SK-MEL-5 (cell line): ENCODE measurements at places on chromosomes 2 and 18.

DNA sequence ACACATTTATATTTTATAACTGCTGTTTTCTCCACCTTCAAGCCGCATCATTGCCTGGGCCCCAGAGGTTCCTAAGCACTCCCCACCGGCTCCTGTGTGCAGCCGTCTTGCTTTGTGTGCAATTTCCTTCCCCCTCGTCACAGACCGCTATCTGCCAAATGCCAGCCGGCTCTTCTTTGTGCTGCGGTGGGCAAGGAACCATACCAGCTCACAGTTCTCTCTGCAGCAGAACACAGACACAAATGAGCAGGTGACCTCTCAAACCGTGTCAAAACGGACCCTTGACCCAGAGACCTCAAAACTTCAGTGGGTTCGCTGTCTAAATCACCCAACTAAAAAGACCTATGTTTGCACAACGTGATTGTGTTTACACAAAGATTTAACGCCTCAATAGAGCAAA, 58.2 kb downstream of the KLF7 start:
- no peak for DNase-seq

GRCh38 chr2:651951-652373, 25.2 kb downstream of the TMEM18 start:
- DNase-seq = no peak

- no peak for DNase-seq
Measured at GRCh38 chr2:211126256-211126655, 569.9 kb downstream of the CPS1 start.

DNA sequence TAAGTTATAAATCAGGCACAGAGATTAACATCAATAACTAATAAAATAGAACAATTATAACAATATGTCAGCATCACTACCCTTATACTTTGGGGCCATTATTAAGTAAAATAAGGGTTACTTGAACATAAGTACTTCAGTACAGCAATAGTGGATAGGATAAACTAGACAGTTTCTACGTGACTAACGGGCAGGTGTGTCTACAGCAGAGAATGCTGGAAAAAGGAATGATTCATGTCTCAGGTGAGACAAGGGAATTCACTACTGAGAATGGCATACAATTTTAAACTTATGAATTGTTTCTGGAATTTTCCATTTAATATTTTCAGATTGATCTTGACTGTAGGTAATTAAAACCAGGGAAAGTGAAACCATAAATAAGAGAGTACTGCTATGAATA, 5.5 kb downstream of the WDR75 start:
- no peak for DNase-seq

- no peak for DNase-seq
Measured at GRCh38 chr2:147352264-147353071, 492.4 kb upstream of the ACVR2A start.

DNA sequence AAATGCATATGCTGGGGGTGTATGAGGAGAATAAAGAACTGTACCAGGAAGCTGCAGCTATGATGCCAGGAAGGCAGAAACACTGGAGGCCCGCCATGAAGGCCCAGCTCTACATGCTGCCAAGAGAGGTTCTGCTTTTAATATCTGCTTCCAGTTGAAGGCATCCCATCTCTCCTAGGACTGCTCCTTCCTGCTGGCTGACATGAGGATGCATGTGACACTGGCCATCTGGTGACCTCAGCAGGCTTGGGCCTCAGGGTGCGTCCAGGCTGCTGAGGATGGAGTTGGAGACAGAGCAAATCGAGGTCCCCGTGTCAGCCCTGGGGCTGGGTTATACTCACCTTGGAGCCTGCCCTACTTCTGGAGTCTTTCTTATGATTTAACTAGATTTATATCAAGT, 49.0 kb downstream of the PSMG2 start:
- no peak for DNase-seq

DNA sequence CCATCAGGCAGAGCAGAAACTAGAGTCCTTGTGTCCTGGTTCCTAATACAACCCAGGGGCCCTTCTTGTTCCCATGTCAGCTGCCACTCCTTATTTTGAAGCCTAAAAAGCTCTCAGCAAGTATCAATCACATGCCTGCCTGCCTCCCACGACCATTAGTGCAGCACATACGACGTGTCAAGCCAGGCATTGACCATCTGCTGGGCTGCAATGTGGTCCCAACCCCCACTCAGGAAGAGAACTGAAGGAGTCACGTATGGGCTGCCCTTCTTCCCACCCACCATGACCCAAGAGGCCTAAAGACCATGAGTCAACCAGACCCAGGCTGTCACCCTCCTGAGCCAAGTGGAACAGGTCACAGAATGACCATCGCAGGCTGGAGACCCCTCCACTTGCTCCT, 98.8 kb downstream of the KLHL29 start:
- DNase-seq = no peak
